ENCODE measurements at places on chromosomes 5 and 9.

DNA sequence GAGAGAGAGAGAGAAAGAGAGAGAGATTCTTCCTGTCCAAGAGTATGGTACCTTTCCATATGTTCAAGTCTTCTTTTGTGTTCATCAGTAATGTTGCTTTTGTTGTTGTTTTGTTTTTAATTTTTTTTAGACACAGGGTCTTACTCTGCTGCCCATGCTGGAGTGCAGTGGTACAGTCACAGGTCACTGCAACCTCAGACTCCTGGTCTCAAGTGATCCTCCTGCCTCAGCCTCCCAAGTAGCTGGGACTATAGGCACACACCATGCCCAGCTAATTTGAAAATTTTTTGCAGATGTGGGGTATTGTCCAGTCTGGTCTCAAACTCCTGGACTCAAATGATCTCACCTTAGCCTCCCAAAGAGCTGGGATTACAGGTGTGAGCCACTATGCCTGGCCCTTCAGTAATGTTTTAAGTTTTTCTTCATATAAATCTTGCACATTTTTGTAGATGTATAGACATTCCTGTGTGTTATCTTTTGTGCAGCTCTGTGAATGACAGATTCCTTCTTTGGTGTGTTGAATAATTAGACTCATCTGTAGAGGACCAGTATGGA is 36.3 kb downstream of the ZNF483 start:
- no peak overlapping the region for H3K4me3 ChIP-seq
- H3K27ac ChIP-seq: no peak overlapping the region
- H3K36me3 ChIP-seq: peaks cover 4% of the 10 kb centered on the region
- DNase-seq: no peak
- H3K27me3 ChIP-seq: no peaks in the 10 kb centered on the region
- no peaks in the 10 kb centered on the region for H3K4me1 ChIP-seq

GRCh38 chr9:124263800-124264426 is 6.2 kb downstream of the NEK6 start:
- H3K36me3 ChIP-seq: peaks cover 12% of the 10 kb centered on the region
- H3K27ac ChIP-seq: no peak overlapping the region
- no peaks in the 10 kb centered on the region for H3K27me3 ChIP-seq
- H3K4me1 ChIP-seq: peaks cover 52% of the 10 kb centered on the region
- no peak for DNase-seq

DNA sequence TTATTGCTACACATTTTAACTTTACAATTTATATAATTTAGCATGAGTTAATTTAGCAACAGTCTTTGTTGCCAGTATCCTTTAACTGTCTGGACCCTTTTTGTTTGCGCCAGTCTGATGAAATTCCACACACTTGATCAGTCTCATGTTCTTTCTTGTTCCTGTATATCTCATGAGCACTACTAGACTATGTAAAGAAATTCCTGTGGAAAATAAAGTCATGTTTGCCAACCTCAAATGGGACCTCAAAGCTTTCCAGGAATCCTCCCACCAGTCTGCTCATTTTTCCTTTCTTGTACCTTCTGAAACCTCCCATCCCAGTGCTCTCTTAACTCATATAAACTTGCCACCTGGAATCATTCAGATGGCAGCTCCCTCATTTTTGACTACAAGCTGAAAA is 8.0 kb downstream of the DMXL1 start:
- H3K27me3 ChIP-seq: no peaks in the 10 kb centered on the region
- no peaks in the 10 kb centered on the region for H3K36me3 ChIP-seq
- no peak for DNase-seq
- H3K4me1 ChIP-seq: no peaks in the 10 kb centered on the region

- H3K4me3 ChIP-seq: no peak overlapping the region
- no peak for DNase-seq
- no peaks in the 10 kb centered on the region for H3K27me3 ChIP-seq
- H3K4me1 ChIP-seq: peaks cover 10% of the 10 kb centered on the region
These were observed 111.0 kb upstream of the LIFR start for GRCh38 chr5:38667499-38667776.

- no peak for DNase-seq
- H3K27ac ChIP-seq: no peak overlapping the region
- no peak overlapping the region for H3K4me3 ChIP-seq
- H3K36me3 ChIP-seq: no peaks in the 10 kb centered on the region
These were observed 276.7 kb upstream of the TMEM161B start for GRCh38 chr5:88545338-88545737.

GRCh38 chr9:11872471-11872870 is 820.7 kb upstream of the TYRP1 start:
- H3K4me1 ChIP-seq: no peaks in the 10 kb centered on the region
- no peaks in the 10 kb centered on the region for H3K27me3 ChIP-seq
- no peaks in the 10 kb centered on the region for H3K36me3 ChIP-seq
- H3K27ac ChIP-seq: no peak overlapping the region
- H3K4me3 ChIP-seq: no peak overlapping the region

GRCh38 chr5:74244406-74244805 is 396.1 kb downstream of the ENC1 start:
- no peak overlapping the region for H3K4me3 ChIP-seq
- H3K36me3 ChIP-seq: no peaks in the 10 kb centered on the region
- no peaks in the 10 kb centered on the region for H3K27me3 ChIP-seq

DNA sequence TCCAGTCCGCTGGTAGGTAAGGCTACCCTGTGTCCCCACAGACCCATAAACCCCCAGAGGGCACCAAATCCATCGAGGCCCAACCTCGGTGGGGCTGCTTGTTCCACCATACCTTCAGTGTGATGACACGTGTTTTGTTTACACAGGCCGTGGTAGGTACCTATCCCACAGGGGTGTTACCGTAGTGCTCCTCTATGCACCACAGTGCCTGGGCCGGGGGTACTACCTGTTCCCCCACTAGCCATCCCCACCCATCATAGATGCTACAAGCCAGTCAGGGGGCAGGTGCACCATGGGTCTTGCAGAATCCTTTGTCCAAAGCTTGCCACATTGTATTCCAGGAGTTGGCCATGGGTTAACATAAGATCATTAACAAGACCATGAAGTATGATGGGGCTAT is 796.2 kb downstream of the EFNA5 start:
- H3K36me3 ChIP-seq: no peaks in the 10 kb centered on the region
- H3K27ac ChIP-seq: no peak overlapping the region
- H3K4me3 ChIP-seq: no peak overlapping the region
- H3K4me1 ChIP-seq: no peaks in the 10 kb centered on the region
- DNase-seq: no peak

GRCh38 chr5:156221816-156222215 is 105.1 kb upstream of the SGCD start:
- no peaks in the 10 kb centered on the region for H3K36me3 ChIP-seq
- no peaks in the 10 kb centered on the region for H3K4me1 ChIP-seq
- no peaks in the 10 kb centered on the region for H3K27me3 ChIP-seq
- H3K27ac ChIP-seq: no peak overlapping the region
- no peak for DNase-seq
- H3K4me3 ChIP-seq: no peak overlapping the region

DNA sequence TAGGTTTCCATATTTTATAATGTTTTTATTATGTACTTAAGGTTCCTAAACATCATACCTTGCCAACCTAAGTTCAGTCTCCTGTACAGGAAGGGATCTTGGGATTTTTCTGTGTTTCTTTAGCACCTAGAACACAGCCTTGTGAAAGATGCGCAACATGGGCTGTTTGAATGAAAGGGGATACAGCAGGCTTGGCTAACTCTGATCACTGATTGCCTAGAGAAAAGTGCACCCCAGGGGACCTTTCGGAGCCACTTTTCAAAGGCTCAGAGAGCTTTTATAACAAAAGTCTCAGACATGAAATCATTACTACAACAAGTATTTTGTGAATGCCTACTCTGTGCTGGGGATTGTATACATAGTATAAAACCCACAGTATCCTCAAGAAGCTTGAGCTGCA is 261.6 kb downstream of the BNC2 start:
- H3K36me3 ChIP-seq: no peaks in the 10 kb centered on the region
- no peak overlapping the region for H3K4me3 ChIP-seq
- H3K4me1 ChIP-seq: peaks cover 3% of the 10 kb centered on the region
- DNase-seq: no peak

DNA sequence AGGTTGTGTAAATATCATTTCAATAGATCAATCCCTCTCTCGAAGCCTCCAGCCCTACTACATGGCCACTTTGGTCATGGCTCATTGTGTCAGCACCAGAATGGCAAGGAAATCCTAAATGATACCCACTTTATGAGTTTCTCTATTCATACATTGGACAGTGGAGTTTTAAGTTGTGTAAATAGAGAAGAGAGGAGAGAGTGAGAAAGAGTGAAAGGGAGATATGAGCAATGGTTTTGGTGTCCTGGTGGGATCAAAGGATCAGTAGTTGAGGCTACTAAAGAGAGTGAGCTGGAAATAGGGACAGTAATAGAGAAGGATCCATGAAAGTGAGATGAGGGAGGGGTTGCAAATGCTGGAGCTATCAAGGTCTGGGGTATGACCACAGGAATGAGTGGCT is 31.5 kb upstream of the GZMA start:
- H3K4me3 ChIP-seq: no peak overlapping the region
- no peak overlapping the region for H3K27ac ChIP-seq
- no peaks in the 10 kb centered on the region for H3K27me3 ChIP-seq
- H3K4me1 ChIP-seq: no peaks in the 10 kb centered on the region
- no peak for DNase-seq

All from trophoblast cell (in vitro differentiated cells and primary cell).